ENCODE measurements at places on chromosomes 16 and 17.
A peak's percentile ranks its signal among the peaks of the same experiment; 100 is the strongest.

DNA sequence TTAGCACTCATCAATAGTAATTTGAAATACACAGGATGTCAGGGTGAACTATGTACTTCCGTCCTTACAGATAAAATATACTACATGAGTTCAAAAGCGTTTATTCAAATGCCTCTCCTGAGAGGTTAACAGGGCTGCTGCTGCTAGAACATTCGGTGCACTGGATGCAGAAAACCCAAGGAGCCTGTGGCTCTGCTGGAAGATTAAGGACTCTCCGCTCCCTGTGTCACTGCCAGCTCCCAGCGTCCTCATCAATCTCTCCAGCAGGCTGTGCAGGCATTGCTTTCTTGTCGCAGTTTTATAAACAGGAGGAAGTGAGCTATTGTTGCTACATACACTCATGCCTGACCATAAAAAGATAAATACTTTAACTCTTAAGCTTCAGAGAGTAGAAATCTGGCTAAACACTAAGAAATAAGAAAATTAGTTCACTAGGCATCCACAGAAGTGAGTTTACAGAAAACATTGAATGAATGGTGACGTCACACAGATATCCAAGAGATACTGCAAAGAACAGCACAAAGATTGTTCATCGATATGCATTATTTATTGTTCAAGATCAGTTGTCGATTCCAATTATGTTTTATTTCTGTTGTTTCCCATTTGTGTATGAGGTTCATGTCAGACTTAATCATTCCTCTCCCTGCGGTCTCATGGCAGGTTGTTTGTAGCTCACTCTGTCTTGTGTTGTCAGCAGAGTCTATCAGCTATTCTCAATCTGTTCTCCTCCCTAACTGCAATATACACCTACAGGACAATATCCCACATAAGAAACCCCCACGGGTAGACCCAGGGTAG is 127.9 kb upstream of the MON1B start:
- DNase-seq: no peak

GRCh38 chr16:11033629-11034420 is 89.5 kb downstream of the CLEC16A start:
- DNase-seq: no peak

DNA sequence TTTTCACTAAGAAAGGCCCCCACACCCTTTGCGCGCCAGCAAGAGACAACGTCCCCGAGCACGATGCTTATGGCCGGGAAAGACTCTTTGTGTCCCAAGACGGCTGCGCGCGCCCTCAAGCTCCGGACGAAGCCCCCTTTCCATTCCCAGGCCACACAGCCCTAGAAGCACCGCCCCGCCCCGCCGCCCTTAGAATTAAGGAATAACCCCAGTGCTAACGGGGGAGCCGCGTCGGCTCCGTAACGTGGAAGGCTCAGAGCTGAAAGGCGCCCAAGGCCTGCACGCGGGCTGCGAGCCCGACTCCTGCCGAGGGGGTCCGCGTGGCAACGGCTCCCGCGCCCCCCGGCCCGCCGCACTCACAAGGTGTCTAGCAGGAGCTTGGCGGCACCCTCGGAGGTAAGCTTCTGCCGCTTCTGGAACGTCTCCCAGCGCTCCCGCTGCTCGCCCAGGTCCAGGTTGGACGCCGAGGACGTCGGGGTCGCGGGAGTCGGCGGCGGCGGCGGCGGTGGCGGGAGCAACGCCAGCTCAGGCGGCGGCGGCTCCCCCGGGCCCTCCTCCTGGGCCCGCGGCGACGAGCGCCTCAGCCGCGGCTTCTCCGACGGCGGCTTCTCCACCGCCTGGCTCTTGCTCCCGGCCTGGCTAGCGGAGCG is 477 bp downstream of the CENPV start:
- peak; percentile 38 for DNase-seq

DNA sequence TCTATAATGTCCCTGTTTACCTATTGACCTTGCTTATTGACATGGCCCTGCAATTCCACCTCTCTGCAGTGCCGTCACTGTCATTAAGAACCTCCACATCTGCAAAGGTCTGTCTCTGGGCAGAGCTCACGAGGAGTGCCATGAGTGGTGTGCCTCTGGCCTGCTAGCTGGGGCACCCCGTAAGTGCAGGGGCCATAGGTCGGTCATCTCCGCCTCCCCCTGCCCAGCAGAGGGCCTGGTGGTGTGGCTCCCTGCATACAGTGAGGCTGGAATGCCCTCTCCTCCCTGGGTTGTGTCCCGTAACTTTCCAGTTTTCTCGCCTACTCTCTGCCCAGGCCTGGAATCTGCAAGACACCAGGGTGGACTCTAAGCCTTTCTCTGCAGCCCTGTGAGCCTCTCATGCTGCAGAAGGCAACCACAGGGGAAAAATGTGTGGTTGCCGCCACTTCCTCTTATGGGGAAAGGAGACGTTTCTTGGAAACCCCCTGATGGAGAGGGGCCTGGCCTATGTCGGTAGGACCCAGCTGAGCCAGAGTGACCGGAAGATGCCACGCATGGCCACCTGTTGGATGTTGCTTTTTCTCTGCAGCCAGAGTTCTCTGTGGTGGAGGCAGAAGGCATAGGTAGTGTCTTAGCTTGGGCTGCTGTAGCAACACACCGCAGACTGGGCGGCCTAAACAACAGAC is 2.7 kb upstream of the SNX20 start:
- DNase-seq: no peak

DNA sequence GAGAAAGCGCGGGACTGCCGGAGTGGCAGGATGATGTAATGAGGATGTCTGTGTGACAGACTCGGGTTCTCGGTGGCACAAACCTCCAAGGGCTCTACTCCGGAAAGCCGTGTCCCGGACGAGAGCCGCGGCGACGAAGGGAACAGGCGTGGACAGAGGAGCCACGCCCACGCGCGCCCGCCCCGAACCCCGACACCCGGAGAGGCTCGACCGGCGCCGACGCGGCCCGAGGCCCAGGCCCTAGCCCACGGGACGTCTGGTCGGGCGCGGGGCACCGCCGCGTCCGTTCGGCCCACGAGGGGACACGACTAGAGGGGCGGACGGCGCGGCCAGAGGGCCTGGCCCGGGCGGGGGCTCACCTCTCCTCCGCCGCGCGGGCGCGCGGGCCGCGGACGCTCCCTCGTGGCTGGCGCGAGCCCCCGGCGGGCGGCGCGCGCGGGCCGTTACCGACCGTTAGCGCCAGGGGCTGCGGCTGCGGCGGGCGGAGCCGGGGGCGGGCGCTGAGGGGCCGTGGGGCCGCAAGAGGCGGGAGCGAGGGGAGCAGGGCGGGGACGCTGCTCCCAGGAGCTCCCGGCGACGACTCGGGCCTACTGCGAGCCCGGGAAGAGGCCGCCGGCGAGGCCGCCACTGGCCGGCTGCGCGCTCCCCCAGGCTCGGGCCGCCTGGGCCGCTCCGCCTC is 2.1 kb upstream of the IRX5 start:
- peak; percentile 39 for DNase-seq

GRCh38 chr17:79080761-79081290 is 6.2 kb downstream of the ENGASE start:
- no peak for DNase-seq

DNA sequence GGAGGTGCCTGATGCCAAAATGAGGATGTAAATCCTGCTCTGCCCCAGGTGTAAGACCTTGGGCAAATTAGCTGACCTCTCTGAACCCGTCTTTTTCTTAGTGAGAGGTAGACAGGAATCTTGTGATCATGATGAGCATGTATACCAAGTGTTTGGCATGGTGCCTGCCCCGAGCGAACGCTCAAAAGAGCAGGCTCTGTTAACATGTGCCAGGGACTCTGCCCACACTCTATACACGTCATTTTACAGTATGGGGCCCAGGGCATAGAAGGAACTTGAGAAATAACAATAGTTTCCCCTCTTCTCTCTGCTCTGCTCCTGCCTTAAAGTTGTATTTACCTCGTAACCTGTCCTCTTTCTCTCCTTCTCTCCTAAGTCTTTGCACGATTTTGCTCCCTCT is 9.3 kb upstream of the MAF start:
- DNase-seq: no peak

DNA sequence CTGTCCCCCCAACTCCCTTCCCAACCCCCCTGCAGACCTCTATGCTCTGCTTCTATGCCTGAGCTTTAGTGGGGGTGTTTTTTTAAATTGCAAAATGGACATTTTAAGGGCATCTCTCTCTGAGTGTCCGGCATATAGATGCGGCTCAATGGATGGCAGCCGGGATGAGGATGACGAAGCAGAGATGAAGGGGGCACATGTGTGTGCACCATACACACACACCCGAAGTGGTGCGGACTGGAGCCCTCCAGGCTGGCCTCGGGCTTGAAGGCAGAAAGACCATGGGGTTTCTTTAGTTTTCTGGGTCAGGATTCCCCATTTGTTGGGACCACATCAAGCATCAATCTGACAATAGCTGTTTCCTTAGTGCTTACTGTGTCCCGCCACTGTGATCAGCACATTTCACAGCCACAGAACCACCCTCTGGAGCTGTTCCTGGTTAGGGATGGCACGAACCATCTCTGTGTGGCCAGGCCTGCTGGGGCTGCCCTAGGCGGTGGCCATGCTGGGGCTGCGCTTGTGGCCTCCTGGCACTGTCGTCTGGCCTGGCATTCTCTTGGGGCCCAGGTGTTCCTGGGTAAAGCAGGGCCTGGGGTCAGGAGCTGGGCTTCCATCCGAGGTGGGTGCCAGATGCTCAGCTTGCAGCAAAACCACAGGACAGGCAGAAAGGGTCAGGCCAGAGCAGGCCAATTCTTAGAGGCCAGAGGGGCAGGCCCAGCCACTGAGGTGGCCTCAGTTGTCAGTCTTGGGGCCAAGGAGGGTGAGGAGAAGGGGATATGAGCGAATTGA is 49.9 kb downstream of the NT5M start:
- DNase-seq: no peak

All from activated T-cell treated with anti-CD3 and anti-CD28 coated beads for 48 hours (primary cell).